ENCODE measurements at places on chromosomes 16 and 17. TPM values are rescaled to one million over a fixed set of nuclear protein-coding genes. Genes with fewer than 3 reads are reported as not detected.
A peak's percentile ranks its signal among the peaks of the same experiment; 100 is the strongest.

DNA sequence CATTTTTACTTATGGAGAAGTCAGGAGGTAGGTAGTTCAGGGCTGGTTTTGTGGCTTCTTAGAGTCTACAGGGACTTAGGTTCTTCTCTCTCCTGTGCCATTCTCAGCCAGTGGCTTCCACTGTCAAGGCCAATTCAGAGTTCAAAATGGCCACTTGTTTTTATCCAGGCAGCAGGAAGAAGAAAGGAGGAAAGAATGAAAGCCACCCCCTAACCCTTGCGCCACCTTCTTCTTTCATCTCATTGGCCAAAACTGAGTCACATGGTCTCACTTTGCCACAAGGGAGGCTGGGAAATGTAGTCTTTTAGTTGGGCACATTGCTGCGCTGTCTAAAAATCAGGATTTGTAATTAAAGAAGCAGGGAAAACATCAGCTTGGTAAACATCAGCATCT is 60.8 kb upstream of the MED9 start:
- no peaks in the 10 kb centered on the region for H3K4me1 ChIP-seq
- H3K36me3 ChIP-seq, result no peaks in the 10 kb centered on the region
- peak; percentile 40 for DNase-seq
- no peak overlapping the region for H3K4me3 ChIP-seq
- H3K27ac ChIP-seq, result no peak overlapping the region

GRCh38 chr16:1929578-1930337 is 11.5 kb upstream of the HS3ST6 start:
- no peaks in the 10 kb centered on the region for H3K36me3 ChIP-seq
- H3K27me3 ChIP-seq, result peaks cover 5% of the 10 kb centered on the region
- peak overlapping the region; percentile 80 for H3K27ac ChIP-seq
- peak overlapping the region; percentile 72 for H3K4me3 ChIP-seq
- DNase-seq, result peak; percentile 95
- H3K4me1 ChIP-seq, result no peaks in the 10 kb centered on the region

DNA sequence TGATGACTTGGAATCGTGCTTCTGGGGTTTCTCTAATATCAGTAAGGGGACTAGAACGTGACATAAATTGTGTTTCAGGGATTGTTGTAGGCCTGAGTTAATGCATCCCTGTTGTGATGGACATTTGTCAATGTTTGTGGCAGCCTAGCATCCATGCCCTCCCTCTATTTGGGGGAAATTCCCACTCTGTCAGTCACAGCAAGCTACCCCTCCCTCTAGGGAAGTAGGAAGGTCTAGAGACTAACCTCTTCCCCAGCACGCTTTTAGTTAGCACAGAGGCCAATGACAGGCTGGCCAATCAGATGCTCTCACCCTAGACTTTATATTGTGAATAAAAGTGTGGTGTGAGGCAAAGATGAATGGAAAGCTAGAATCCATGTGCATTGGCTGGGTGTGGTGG is 32.4 kb upstream of the NF1 start:
- H3K27me3 ChIP-seq, result no peaks in the 10 kb centered on the region
- DNase-seq, result no peak
- H3K36me3 ChIP-seq, result no peaks in the 10 kb centered on the region
- H3K4me3 ChIP-seq, result no peak overlapping the region
- H3K27ac ChIP-seq, result no peak overlapping the region
- no peaks in the 10 kb centered on the region for H3K4me1 ChIP-seq

GRCh38 chr17:32520737-32521404 is 34.1 kb downstream of the CDK5R1 start:
- H3K4me1 ChIP-seq, result peaks cover 14% of the 10 kb centered on the region
- no peak overlapping the region for H3K4me3 ChIP-seq
- DNase-seq, result peak; percentile 5
- H3K27ac ChIP-seq, result no peak overlapping the region
- H3K36me3 ChIP-seq, result no peaks in the 10 kb centered on the region
- no peaks in the 10 kb centered on the region for H3K27me3 ChIP-seq

- no peaks in the 10 kb centered on the region for H3K27me3 ChIP-seq
- no peak overlapping the region for H3K27ac ChIP-seq
- peak; percentile 2 for DNase-seq
- no peaks in the 10 kb centered on the region for H3K36me3 ChIP-seq
- peaks cover 10% of the 10 kb centered on the region for H3K4me1 ChIP-seq
Observed at GRCh38 chr17:75335315-75335714, 46.1 kb upstream of the SLC25A19 start.

GRCh38 chr16:84292011-84292410 is 2.7 kb upstream of the WFDC1 start:
- no peak overlapping the region for H3K4me3 ChIP-seq
- no peaks in the 10 kb centered on the region for H3K27me3 ChIP-seq
- H3K27ac ChIP-seq, result peak overlapping the region; percentile 94
- H3K4me1 ChIP-seq, result peaks cover 61% of the 10 kb centered on the region
- no peak for DNase-seq

DNA sequence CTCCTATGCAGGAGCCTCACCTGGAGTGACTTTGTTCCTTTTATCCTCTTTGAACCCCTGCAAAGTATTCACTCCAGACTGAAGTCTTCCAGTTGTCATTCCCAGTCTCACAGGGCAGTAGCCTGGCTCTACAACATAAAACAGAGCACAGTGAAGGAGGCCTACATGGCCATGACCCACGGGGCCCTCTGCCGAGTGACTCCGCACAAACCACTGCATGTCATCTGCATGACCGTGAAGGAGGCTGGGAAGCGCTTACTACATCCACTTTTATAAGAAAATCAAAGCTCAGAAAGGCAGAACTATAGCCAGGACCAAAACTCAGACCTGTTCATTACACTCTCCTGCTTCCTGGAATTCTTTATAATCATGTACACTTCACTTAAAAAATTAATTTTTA is 42.5 kb downstream of the BRD7 start:
- H3K4me3 ChIP-seq, result no peak overlapping the region
- peaks cover 3% of the 10 kb centered on the region for H3K36me3 ChIP-seq
- H3K27ac ChIP-seq, result no peak overlapping the region
- peaks cover 49% of the 10 kb centered on the region for H3K4me1 ChIP-seq
- H3K27me3 ChIP-seq, result no peaks in the 10 kb centered on the region

GRCh38 chr17:76532072-76532651 is 5.3 kb downstream of the CYGB start:
- H3K4me1 ChIP-seq, result peaks cover 47% of the 10 kb centered on the region
- peak overlapping the region; percentile 80 for H3K27ac ChIP-seq
- H3K4me3 ChIP-seq, result no peak overlapping the region
- peaks cover 14% of the 10 kb centered on the region for H3K27me3 ChIP-seq
- DNase-seq, result no peak

DNA sequence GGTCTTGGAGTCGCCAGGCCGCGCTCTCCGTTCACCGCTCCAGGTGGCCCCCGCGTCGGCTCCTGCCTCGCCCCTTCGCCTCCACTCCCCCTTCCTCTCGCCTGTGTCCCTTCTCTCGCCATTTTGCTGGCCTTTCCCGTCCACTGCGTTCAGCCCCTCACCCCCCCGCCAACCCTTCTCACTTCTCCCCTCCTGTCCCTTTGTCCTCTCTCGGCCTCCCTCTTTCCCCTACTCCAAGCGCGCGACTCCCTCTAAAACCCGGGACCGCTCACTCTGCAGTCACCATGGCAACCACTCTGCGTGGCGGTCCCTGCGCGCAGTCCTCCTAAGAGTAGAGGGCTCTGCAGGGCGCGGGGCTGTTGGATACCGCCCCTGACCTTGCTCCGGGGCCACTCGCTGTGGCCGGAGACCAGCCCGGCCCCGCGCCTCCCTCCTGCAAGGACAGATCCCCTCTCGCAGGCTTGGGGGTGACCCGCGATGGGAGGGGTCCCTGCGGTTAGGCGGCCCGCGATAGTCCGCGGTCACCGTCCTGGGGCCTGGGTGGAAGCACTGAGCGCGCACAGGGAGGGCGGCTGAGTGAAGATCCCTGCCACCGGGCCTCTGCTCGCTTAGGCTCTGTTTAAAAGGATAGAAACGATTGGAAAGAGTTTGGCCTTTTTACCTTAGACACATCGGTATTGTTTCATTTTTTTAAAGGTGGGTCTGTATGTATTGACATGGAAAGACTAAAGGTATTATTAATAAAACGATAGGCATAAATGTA is 454 bp downstream of the CCDC40 start:
- H3K36me3 ChIP-seq, result no peaks in the 10 kb centered on the region
- H3K27ac ChIP-seq, result peak overlapping the region; percentile 96
- H3K4me3 ChIP-seq, result peak overlapping the region; percentile 66
- DNase-seq, result no peak

GRCh38 chr17:16461606-16461866 is 30.5 kb downstream of the LRRC75A start:
- no peaks in the 10 kb centered on the region for H3K27me3 ChIP-seq
- H3K4me1 ChIP-seq, result peaks cover 16% of the 10 kb centered on the region
- no peak for DNase-seq
- H3K4me3 ChIP-seq, result no peak overlapping the region
- no peaks in the 10 kb centered on the region for H3K36me3 ChIP-seq
- H3K27ac ChIP-seq, result no peak overlapping the region

DNA sequence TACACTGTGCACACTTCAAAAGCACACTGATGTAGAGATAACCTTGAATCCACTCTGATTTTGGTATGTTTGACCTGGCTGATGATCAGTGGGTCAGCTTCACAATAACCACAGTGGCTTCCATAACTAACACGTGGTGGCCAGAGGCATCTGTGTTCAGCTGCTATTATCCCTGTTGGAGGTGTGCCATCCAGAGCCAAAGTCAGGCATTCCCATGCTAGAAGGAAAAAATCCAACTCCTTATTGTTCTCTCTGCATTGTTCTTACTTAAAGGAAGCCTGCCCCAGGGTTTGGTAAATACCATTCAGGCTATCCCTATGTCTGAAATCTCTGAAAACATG is 127.3 kb upstream of the MON1B start:
- no peak for DNase-seq
- H3K4me3 ChIP-seq, result no peak overlapping the region
- no peaks in the 10 kb centered on the region for H3K4me1 ChIP-seq

KCNJ18 gene
- total RNA-seq, result not detected

OTOP3 gene
- not detected for total RNA-seq

CCDC200 gene
- not detected for total RNA-seq

PITPNM3 gene
- 7.9 TPM for total RNA-seq

NTN1 gene
- total RNA-seq, result 10.5 TPM

All from sigmoid colon (tissue), 7 donors.